ENCODE measurements at places on chromosomes 7 and 10.

GRCh38 chr7:98187138-98187502 lies 24.1 kb upstream of the BHLHA15 start:
- DNase-seq: no peak

- no peak for DNase-seq
These were observed 385.8 kb upstream of the KLF6 start for GRCh38 chr10:4170633-4171314.

GRCh38 chr10:79058899-79059841 lies 9.6 kb upstream of the ZMIZ1 start:
- DNase-seq: no peak

- DNase-seq: no peak
These were observed 89.2 kb downstream of the DYNC2I1 start for GRCh38 chr7:158945519-158945918.

GRCh38 chr7:31006857-31007256 lies 43.1 kb downstream of the GHRHR start:
- no peak for DNase-seq

- DNase-seq: no peak
These were observed 166.2 kb upstream of the FAM3C start for GRCh38 chr7:121562259-121562658.

GRCh38 chr10:95508730-95509129 lies 52.4 kb downstream of the SORBS1 start:
- no peak for DNase-seq

GRCh38 chr7:31007634-31008033 lies 43.9 kb downstream of the GHRHR start:
- DNase-seq: no peak

GRCh38 chr7:156895024-156895780 lies 2.2 kb upstream of the LMBR1 start:
- no peak for DNase-seq

DNA sequence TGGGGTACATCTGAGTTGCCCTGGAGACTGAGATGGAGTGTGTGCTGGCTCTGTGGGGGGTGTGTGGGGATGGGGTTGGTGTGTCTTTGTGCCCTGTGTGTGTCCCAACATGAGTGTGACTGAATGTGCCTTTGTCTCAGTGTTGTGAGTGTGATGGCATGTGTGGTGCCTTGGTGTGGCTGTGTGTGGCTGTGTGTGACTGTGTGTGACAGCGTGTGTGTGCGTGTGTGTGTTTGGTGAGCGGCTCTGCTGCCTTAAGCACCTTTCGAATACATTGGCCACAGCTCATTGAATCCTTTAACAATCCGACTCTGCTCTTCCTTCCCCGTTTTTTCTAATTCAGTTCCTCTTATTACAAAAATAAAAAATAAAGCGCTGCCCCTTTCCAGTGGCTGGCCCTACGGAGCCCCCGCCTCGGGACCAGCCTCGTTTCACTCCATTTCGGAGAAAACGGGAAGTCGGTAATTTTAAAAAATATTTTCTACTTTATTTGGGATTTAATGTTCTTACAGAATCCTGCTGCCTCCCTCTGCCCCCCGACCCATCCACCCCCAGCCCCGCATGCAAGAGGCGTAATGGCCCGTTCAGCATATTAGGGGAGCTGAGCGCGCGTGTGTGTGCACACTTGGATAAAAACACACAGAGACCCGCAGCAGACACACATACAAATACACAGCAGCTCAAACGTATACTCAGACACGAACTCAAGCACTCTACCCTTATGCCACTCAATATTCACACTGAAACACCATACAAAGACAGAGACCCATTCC lies 35.5 kb downstream of the HIF1AN start:
- DNase-seq: no peak

DNA sequence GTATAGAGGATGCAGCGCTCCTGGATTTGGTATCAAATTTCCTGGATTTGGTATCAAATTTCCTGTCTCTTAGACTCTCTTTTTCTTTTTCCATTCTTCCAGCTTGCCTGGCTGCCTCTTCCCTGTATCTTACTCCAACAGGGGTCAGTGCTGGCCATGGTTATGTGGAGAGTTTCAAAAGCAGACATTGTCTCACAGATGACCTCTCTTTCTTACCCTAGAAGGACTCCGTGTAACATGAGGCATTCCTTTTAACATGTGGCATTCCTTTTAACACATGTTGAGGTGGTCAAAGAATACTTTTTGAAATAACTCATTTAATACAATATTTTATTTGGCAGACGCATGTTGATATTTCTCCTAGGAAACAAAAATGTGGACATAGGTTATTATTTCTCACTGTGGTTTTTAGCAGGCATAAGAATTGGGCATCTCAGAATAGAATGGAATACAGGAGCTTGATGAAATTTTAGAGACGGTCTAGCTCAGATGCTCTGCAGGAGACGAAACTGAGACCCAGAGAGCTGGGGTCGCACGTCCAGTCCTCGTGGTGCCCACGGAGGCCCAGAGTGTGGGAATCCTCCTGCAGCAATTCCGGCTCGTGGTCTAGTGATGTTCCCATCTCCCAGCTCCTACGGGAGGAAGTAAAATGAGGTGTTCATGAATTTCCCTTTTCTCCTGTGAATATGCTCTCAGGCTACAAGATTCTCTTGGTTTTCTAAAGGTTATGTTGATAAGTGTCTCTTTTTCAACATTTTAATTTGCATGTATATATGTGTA lies 59.6 kb upstream of the PITRM1 start:
- DNase-seq: no peak

- DNase-seq: no peak
These were observed 249.4 kb downstream of the CACNA2D1 start for GRCh38 chr7:82194016-82194643.

- DNase-seq: no peak
These were observed 165.9 kb upstream of the PPP1R3A start for GRCh38 chr7:114084472-114085312.

DNA sequence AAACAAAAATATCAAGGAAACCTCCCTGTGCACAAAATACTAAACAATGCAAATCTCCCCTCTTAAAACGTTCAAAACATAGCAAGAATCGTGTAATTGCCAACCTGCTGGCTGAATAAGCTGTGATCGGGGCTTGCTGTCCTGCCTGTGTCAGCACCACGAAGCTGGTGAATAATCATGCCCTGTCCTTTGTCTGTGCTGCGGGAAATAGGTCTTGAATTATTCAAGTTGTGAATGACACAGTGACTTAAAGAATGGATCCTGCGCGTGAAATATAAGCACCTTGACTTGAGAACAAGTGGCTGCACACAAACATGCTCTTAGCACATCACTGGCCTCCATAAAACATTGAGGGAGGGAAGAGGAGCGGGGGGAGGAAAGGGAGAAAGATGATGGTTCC lies 130.2 kb downstream of the OAT start:
- DNase-seq: no peak

GRCh38 chr7:23336086-23336485 lies 36.9 kb downstream of the MALSU1 start:
- no peak for DNase-seq

GRCh38 chr10:17418249-17418648 lies 36.1 kb downstream of the ST8SIA6 start:
- no peak for DNase-seq

DNA sequence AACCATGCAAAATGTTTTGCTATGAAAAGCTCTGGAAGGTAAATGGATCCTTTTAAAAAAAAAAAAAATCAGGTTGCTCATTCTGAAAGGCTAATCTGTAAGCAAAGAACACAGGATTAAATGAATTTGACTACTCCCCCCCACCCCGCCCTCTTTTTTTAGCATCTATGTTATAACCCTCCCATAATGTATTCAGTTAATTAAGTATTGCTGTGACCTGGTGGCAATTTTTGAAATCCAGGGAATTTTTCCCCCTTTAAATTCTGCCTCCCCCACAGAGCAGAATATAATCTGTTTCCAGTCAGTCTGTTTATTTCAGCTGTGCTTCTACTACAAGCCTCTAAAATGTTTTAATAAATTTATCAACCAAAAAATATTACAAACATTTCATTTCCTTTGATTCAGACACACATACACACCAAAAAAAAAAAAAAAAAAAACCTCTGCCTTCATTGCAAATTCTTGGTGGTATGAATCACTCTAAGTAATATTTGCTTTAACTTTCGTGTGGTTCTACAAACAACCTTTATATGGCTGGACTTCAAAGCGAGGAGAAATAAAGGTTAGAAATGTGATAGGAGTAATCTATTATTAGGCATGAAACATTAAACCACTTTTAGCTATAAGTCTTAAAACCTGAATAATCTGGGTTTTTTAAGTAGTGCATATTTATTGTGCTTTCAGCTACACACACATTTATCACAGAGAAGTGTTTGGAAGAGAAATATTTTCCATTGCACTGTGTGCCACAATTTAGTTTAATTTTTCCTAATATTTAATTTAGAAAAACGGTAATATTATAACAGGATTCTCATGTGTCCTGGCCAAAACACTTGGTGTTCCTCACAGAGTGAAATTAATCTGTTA lies 64.4 kb upstream of the ARID5B start:
- DNase-seq: no peak

- no peak for DNase-seq
These were observed 12.7 kb downstream of the CHST12 start for GRCh38 chr7:2416063-2416462.

GRCh38 chr10:68826764-68827591 lies at the start of gene STOX1:
Gene STOX1 (plus strand): TSS chr10:68827531. CDS start chr10:68827624, 93 bp downstream.
- peak; percentile 17 for DNase-seq

DNA sequence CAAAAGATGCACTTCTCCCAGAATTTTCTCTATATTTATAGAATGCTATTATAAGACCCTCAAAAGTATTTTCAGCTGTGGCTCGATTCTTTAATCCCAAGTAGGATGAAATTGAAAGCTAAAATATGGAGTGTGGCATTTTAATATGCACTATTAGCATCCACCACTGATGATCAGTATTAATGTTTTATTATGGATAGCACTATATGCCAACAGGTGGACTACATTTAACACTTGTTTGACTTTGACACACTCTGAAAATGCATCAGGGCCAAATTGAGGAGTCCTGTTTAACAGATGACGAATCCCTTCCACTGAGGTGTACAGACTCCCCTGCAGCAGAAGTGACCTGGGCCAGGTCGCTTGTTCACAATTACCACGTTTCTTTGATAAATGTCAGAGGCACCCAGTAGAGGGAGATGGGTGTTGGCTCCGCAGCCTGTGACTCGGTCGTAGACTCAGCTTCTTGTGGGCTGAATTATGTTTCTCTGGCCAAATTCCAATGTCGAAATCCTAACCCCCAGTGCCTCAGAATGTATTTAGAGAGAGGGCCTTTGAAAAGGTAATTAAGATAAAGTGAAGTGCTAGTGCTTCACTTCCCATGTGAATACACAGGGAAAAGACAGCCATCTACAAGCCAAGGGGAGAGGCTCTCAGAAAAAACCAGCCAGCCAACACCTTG lies 48.1 kb downstream of the WIPF3 start:
- no peak for DNase-seq

DNA sequence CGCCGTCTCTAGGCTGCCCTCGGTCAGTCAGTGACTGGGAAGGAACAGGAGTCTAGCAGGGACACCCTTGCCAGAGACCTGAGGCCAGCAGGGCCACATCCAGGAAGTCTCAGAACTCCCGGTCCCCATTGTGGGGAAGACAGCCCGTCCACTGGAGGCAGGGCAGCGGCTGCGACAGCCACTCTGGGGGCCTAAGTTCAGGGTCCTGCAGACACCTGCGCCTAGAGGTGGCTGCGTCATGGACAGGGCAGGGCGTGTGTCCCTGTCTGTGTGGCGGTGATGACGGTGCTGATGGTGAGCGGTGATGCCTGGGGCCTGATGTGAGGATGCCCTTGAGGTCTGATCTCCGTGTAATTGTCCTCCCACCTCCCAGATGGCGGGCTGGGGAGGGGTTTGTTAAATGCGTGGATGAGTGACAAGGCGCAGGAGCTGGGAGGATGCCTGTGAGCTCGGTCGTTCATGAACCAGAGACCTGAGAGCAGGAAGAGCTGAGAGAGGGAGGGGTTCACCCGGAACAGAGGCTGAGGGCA lies 537.9 kb upstream of the FOXK1 start:
- no peak for DNase-seq

DNA sequence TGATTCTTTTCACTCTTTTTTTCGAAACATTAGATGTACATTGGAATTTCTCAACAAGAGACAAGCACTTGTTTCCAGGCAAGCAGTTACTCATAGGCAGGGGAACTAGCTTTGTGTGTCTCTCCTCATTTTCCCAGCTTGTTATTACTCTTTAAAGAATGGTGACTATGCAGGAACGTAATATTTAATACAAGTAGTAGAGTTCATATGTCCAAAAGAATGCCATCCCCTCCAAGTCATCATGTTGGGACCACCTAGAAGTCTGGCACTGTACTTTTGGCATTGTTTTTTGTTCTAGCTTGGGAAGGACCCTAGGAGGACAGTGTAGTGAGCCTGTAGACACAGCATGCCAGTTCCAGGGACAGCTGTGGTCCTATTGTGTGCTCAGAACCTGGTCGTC lies 650.7 kb downstream of the INHBA start:
- DNase-seq: no peak

- no peak for DNase-seq
These were observed 27.9 kb downstream of the GNG11 start for GRCh38 chr7:93949423-93949822.
